ENCODE measurements at places on chromosomes 2 and 18.
A peak's percentile ranks its signal among the peaks of the same experiment; 100 is the strongest.

DNA sequence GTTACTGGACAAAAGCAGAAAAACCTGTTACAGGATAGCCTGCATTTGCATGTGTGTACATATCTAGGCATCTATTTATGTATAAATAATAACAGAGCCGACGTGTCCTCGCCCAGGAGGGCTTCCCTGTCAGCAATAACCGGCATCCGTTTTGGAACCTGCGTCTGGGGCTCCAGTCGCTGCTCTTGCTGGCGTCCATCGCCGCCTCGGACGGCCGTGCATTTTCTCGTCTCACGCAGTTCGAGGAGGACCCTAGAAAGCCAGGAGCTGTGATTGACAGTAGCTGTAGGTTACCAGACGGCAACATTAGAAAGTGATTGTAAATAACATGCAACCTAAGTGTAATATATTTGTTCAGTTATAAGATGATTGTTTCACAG is 132.6 kb downstream of the NFATC1 start:
- no peak for DNase-seq

- no peak for DNase-seq
Observed at GRCh38 chr2:236628256-236628901, 58.8 kb downstream of the ACKR3 start.

DNA sequence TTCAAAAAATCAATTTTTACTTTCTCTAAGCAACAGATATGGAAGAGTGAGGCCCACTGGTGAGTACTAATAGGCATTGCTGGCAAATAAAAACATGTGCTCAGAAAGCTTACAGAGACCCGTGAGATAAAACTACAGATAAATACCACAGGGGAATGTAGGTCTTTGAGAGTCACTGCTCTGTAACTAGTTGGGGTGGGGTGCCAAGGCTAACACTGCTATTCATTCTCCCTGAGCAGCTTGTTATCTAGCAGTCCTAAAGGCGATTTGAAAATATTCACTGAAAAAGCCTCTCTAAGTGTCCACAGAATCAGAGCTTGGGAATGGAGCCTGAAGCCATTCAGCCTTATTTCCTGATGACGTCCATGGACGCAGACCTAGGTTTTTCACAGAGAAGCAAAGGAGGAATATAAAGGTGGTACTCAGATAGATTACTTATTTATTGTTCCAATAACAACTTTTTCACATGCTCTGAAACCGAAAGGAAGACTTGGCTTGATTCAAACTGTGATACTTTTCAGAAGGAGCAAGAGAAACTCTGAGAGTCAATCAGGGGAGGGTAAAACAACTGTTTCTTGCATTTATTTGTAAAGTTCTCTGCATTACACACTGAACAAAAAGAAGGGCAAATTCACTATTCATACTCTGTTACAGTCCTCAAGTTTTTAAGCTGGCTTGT is 188.4 kb downstream of the PPP1R1C start:
- no peak for DNase-seq

DNA sequence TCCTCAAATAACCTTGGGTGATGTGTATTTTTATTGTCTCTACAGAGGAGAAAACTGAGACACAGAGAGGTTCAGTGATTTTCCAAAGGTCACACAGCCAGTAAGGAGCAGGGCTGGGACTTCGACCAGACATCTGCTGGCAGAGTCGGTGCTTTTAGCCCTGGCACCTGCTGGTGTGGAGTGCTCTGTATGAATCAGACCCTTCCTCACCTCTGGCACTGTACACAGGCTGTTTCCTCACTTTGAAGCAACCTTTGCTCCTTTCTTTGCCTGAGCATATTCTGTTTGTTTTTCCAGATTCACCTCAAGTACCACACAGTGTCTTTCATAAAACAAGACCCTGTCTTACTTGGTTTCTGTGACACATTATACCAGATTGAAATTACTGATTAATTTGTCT is 107.9 kb downstream of the DPP10 start:
- no peak for DNase-seq

GRCh38 chr2:182077448-182078142 is 91.9 kb downstream of the PPP1R1C start:
- peak; percentile 87 for DNase-seq

- DNase-seq = peak; percentile 59
Observed at GRCh38 chr18:8389391-8390340, 219.6 kb upstream of the RAB12 start.

GRCh38 chr2:223598994-223599639 is 3.0 kb downstream of the SCG2 start:
- DNase-seq = no peak

DNA sequence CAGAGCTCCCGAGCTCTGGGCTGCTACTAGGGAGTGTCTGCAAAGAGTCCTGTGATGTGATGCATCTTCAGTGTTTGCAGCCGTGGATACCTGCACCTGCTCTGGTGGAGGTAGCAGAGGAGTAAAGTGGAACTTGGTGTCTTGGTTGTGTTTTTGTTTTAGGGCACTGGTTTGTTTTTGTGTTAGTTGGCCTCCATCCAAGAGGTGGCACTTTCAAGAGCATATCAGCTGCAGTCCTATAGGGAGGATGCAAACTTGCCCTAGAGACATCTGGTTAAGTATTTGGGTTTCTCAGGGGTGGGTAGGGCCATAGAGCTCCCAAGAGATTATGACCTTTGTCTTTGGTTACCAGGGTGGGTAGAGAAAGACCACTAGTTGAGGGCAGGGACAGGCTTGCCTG is 1249.0 kb upstream of the FAM98A start:
- no peak for DNase-seq

DNA sequence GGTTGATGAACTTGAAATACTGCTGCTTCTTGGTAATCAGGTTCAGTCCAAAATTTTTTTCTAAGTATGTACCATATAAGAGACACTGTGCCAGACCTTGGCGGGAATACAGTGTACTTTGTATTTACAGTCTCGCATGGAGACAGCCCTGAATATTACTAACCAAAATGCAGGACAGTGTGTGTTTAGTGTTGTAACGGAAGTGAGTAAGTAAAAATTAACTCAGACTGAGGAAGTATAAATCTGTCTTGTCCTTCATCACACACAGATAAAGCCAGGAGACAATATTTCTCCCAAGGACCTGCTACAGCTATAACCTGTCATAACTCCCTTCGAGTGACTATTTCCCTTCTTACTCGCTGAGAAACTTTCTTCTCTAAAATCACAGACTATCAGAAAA is 76.9 kb downstream of the ACTR3 start:
- no peak for DNase-seq

DNA sequence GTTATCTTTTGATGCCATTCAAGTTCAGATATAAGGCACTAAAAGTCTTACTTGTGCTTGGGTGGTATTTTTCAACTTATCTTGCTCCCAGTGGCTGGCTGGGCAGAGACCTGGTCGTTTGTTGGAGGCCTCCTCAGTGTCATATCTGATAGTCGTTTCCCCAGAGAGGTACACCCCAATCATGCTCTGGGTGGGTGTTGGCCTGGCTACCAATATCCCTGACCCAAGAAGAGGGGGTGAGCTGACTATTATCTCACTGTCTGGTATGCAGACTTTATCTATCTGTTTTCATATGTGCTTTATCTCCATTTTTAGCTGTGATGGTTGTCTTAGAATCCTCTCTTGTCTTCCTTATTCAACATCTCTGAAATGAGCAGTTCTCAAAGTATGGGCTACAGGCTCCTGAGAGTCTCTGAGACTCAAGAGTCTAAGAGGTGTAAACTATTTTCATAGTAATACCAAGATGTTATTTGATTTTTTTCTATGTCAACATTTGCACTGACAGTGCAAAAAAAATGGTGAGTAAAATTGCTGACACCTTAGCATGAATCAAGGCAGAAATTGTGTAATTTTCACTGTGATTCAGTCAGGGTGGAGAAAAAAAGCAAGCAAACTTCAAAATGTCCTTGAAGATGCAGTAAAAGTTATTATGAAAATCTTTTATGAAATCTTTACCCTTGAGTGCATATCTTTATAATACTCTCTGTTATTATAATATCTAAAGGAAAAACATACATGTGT is 12.3 kb upstream of the PLEK start:
- no peak for DNase-seq

Measured in NAMALWA (cell line).